ENCODE measurements at places on chromosomes 2 and 18. TPM values are rescaled to one million over a fixed set of nuclear protein-coding genes. Genes with fewer than 3 reads are reported as not detected.
A peak's percentile ranks its signal among the peaks of the same experiment; 100 is the strongest.

- no peak overlapping the region for H3K27ac ChIP-seq
- H3K27me3 ChIP-seq = no peaks in the 10 kb centered on the region
- DNase-seq = no peak
- H3K4me3 ChIP-seq = no peak overlapping the region
Observed at GRCh38 chr2:9243357-9243756, 36.7 kb downstream of the ASAP2 start.

DNA sequence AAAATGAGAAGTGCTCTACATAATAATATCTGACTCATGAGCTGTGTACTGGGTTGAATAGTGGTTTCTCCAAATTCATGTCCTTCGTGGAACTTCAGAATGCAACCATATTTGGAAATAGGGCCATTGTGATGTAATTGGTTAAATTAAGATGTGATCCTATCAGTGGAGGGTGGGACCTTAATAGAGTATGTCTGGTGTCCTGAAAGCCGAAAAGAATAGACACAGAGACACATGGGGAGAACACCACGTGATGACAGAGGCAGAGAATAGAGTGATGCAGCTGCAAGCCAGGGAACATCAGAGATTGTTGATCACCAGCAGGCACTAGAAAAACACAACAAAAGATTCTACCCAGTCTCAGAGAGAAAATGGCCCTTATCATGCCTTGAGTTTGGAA lies 310.1 kb downstream of the EXOC6B start:
- H3K4me1 ChIP-seq = no peaks in the 10 kb centered on the region
- H3K27ac ChIP-seq = no peak overlapping the region
- H3K27me3 ChIP-seq = no peaks in the 10 kb centered on the region

GNAL gene
- total RNA-seq = 6.7 TPM

TXNDC2 gene
- not detected for total RNA-seq

DNA sequence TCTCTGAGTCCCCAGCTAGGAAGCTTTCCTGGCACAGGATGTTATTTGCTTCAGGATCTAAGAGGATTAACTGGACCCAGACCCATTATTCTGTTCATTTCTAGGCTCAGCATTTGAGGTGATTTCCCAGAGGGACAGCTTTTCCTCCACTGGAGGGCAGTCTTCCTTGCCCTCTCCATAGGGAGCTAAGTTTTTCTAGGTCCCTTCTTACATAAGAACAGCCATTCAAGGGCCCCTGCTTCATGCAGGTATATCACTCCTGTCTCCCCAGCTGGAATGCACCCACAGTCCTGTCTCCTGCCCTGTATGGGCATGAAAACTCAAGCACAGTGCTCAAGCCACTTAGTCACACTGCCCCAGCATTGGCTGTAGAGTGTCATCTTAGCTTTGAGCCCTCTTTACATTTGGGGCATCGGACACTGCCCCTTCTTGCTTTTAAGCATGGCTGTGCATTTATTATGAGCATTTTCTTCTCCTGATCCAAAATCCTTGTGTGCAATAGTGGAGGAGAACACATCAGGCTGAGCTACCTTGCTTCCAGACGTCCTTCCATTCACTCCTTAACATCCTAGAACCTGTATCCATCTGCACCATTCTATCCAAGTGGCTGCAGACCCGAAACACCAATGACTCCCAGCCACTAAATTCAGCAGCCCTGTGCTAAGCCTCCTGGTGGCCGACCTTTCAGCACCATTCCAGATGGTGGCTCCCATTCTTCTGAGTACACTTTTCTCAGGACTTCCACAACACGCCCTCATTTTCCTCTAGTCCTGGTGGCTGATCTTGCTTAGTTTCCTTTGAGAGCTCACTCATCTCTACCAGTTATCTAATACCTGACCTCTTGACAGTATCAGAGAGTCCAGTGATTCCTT lies 80.0 kb downstream of the COPS8 start:
- no peaks in the 10 kb centered on the region for H3K4me1 ChIP-seq
- no peak for DNase-seq
- H3K4me3 ChIP-seq = no peak overlapping the region
- peaks cover 8% of the 10 kb centered on the region for H3K27me3 ChIP-seq
- no peaks in the 10 kb centered on the region for H3K36me3 ChIP-seq

DNA sequence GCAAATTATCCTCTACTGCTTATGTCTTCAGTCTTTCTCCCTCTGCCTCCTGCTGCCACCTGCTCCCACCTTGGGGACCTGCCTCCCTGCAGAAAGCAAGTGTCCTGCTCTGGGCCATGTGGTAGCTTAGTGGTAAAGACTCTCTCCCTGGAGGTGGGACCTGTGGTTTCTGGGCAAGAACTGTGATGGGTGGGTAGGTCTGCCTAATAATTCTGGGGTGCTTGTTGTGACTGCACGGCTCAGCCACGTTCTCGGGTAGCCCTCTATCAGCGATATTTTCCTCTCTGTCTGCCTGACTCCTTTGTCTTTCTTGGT lies 16.4 kb upstream of the CD28 start:
- H3K27me3 ChIP-seq = no peaks in the 10 kb centered on the region
- peaks cover 17% of the 10 kb centered on the region for H3K4me1 ChIP-seq
- no peak overlapping the region for H3K4me3 ChIP-seq
- DNase-seq = no peak
- H3K27ac ChIP-seq = no peak overlapping the region
- H3K36me3 ChIP-seq = no peaks in the 10 kb centered on the region

DNA sequence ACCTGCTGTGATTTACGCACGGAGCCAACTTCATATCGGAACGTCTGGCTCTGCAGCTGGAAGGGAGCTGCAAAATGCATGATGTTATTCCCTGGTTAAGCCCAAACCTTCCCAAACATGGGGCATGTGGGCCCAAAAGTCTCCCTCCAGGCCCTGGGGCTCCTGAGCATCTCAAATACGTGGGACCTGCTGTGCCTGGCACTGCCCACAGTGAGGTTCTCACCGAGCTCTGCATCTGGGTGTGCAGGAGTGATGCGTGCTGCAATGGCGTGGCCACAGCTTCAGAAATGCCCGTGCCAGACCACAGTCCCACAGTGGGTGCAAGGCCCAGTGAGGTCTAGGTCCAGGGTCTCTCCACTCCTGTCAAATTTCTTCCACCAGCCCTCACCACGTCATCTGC lies 503.3 kb downstream of the EIPR1 start:
- no peaks in the 10 kb centered on the region for H3K36me3 ChIP-seq
- no peak overlapping the region for H3K4me3 ChIP-seq
- no peaks in the 10 kb centered on the region for H3K27me3 ChIP-seq
- no peak overlapping the region for H3K27ac ChIP-seq
- H3K4me1 ChIP-seq = no peaks in the 10 kb centered on the region

DNA sequence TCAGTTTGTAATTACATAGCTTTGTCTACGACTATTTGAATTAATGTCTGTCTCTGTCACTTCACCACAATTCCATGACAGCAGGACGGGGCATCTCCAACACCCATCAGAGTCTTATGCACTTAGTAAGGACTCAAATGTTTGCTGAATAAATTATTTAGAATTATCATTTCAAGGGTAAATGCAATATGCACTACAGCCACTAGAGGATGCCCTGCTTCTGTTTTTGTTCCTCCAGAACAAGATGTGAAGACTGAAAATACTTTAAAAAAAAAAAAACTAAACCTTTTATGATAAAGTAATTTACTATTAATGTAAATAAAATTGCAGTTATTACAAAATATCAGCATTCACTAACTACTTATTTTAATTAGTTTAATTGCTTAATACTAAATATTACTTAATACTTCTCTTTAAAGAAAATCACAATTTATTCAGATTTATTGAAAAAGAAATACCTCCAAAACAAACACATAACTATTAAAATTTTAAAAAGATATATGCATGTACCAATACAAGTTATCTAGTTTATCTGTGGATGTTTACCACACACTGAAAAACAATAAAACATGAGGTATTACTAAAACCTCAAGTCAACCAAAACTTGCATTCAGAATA lies 3.2 kb downstream of the PIGN start:
- no peaks in the 10 kb centered on the region for H3K27me3 ChIP-seq
- peaks cover 15% of the 10 kb centered on the region for H3K4me1 ChIP-seq
- no peak overlapping the region for H3K27ac ChIP-seq
- no peaks in the 10 kb centered on the region for H3K36me3 ChIP-seq

- H3K4me3 ChIP-seq = no peak overlapping the region
- no peaks in the 10 kb centered on the region for H3K36me3 ChIP-seq
- DNase-seq = no peak
- no peak overlapping the region for H3K27ac ChIP-seq
- H3K4me1 ChIP-seq = no peaks in the 10 kb centered on the region
Observed at GRCh38 chr18:60176259-60176658, 196.3 kb downstream of the MC4R start.

DLX2 gene
- not detected for total RNA-seq

- H3K27me3 ChIP-seq = no peaks in the 10 kb centered on the region
- H3K4me1 ChIP-seq = no peaks in the 10 kb centered on the region
- no peak overlapping the region for H3K4me3 ChIP-seq
- H3K36me3 ChIP-seq = no peaks in the 10 kb centered on the region
- no peak overlapping the region for H3K27ac ChIP-seq
- no peak for DNase-seq
Observed at GRCh38 chr2:65574993-65575392, 142.6 kb upstream of the SPRED2 start.

BUB1 gene
- total RNA-seq = 11.1 TPM

DNA sequence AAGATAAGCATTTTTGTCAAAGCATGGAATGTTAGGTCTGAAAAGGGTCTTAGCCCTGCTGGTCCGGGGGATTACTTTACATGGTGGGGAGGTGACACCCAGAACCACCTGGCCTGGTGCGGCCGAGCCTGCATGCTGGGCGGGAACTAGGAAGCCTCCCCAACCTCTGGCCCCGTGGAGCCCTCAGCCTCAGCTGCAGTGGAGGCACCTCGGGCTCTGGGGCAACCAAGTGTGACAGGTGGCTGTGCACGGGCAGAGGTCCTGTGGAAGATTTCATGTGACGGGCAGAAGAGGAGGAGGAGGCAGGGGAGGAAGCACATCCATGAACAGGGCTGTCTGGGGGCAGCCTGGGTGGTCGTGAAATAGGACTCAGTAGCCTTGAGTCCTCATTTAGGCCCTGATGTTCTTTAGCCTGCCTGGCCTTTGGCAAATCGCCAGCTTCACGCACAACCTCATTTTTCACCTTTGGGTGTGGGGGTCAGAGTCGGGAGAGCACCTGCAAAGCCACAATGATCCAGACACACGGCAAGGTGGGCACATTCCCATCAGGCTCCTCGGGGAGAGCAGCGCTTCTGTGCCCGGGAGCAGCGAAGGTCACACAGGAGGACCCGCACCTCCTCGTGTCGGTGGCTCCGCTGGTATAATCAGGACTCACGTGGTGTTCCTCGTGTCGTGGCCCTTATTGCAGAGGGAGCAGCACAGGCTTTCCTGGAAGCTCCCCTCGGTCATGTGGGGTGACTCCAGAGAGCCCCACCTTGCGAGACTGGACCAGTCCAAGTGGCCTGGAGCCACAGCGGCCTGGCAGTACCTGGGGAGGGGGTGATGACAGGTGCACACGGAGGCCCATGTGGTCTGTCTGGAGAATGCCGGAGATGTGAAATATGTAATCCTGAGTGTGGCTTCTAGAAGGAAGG lies 13.9 kb downstream of the CNDP2 start:
- no peaks in the 10 kb centered on the region for H3K27me3 ChIP-seq
- H3K4me1 ChIP-seq = peaks cover 43% of the 10 kb centered on the region
- H3K36me3 ChIP-seq = peaks cover 98% of the 10 kb centered on the region
- H3K27ac ChIP-seq = no peak overlapping the region
- no peak overlapping the region for H3K4me3 ChIP-seq

- DNase-seq = no peak
- peak overlapping the region; percentile 94 for H3K4me3 ChIP-seq
- H3K27me3 ChIP-seq = no peaks in the 10 kb centered on the region
- peaks cover 11% of the 10 kb centered on the region for H3K4me1 ChIP-seq
- H3K27ac ChIP-seq = peak overlapping the region; percentile 92
Observed at GRCh38 chr2:102736110-102736409, 25.8 kb upstream of the TMEM182 start.

ITGA4 gene
- total RNA-seq = 40.4 TPM

GRCh38 chr2:128416806-128417205 lies 98.1 kb upstream of the HS6ST1 start:
- H3K4me3 ChIP-seq = no peak overlapping the region
- no peak overlapping the region for H3K27ac ChIP-seq
- no peaks in the 10 kb centered on the region for H3K27me3 ChIP-seq
- no peaks in the 10 kb centered on the region for H3K4me1 ChIP-seq
- DNase-seq = peak; percentile 17

BMPR2 gene
- total RNA-seq = 31.4 TPM

GRCh38 chr2:15559379-15560139 lies 1.6 kb downstream of the NBAS start:
- no peaks in the 10 kb centered on the region for H3K36me3 ChIP-seq
- no peak for DNase-seq
- peak overlapping the region; percentile 87 for H3K4me3 ChIP-seq
- H3K4me1 ChIP-seq = peaks cover 23% of the 10 kb centered on the region
- H3K27ac ChIP-seq = no peak overlapping the region

IHH gene
- total RNA-seq = 0.58 TPM

ABCG8 gene
- not detected for total RNA-seq

DNA sequence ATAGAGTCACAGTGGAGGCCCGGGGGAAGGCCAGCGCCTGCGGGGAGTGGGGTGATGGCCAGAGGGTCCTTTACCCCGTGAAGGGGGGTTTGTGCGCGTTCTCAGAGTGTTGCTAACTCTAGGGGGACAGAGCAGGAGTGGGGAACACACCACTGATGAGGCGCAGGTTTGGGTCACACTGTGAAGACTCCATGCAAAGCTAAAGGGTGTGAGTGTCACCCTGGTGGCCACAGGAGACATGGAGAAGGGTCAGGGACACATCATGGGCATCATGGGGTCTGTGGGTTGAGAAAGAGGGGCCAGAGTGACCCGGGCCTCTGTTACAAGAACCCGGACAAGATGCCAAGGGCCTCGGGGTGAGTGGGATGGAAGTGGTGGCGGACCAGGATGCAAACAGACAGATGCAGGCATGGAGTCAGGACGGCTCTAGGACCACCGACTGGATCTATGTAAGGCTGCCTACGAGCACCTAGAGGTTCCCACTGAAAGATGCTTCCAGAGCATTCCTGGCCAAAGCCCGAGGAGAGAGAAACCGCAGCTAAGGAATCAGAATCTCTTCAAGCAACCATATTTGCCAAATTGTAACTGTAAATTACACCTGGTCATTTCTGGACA lies 84.3 kb downstream of the PXDN start:
- H3K36me3 ChIP-seq = peaks cover 54% of the 10 kb centered on the region
- no peaks in the 10 kb centered on the region for H3K4me1 ChIP-seq
- H3K27ac ChIP-seq = no peak overlapping the region
- no peak for DNase-seq
- H3K27me3 ChIP-seq = no peaks in the 10 kb centered on the region

NPPC gene
- 2.9 TPM for total RNA-seq

LYPD6B gene
- 17.5 TPM for total RNA-seq

- peak; percentile 88 for DNase-seq
- H3K4me1 ChIP-seq = peaks cover 63% of the 10 kb centered on the region
Observed at GRCh38 chr2:96888072-96889011, 18.5 kb upstream of the SEMA4C start.

- no peak overlapping the region for H3K27ac ChIP-seq
- H3K4me1 ChIP-seq = no peaks in the 10 kb centered on the region
- no peak for DNase-seq
- H3K4me3 ChIP-seq = no peak overlapping the region
Observed at GRCh38 chr18:38330573-38330972, 765.0 kb upstream of the CELF4 start.

ALLC gene
- not detected for total RNA-seq

GRCh38 chr18:51998711-51999110 lies 341.3 kb upstream of the DCC start:
- H3K36me3 ChIP-seq = no peaks in the 10 kb centered on the region
- no peaks in the 10 kb centered on the region for H3K27me3 ChIP-seq
- no peak for DNase-seq

- no peaks in the 10 kb centered on the region for H3K36me3 ChIP-seq
- no peaks in the 10 kb centered on the region for H3K4me1 ChIP-seq
- DNase-seq = peak; percentile 6
- no peak overlapping the region for H3K27ac ChIP-seq
- H3K27me3 ChIP-seq = no peaks in the 10 kb centered on the region
Observed at GRCh38 chr2:210392469-210392881, 77.5 kb upstream of the MYL1 start.

Data from stomach (tissue), 19 donors.